ENCODE measurements at places on chromosomes 7 and 10.

DNA sequence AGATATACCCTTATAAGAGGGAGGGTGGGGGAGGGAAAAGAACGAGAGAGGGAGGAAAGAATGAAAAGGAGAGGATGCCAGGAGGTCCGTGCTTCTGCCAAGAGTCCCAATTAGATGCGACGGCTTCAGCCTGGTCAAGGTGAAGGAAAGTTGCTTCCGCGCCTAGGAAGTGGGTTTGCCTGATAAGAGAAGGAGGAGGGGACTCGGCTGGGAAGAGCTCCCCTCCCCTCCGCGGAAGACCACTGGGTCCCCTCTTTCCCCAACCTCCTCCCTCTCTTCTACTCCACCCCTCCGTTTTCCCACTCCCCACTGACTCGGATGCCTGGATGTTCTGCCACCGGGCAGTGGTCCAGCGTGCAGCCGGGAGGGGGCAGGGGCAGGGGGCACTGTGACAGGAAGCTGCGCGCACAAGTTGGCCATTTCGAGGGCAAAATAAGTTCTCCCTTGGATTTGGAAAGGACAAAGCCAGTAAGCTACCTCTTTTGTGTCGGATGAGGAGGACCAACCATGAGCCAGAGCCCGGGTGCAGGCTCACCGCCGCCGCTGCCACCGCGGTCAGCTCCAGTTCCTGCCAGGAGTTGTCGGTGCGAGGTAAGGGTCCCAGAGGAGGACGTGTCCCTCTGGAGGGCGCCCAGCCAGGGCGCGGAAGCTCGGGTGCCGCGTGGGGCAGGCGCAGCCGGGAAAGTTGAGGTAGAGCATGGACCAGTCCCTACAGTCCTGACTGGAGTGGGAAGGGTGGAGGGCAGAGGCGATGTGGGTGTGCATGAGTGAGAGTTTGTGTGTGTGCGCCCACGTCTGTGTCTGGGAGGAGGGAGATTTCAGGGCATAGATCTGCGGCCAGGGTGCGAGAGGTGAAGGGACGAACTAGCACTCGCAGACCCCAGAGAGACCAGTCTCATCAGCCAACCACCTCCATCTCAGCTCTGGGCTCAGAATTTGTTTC lies 844 bp downstream of the GRM3 start:
- no peak for DNase-seq

GRCh38 chr10:11898033-11898371 lies 74.8 kb downstream of the PROSER2 start:
- DNase-seq, result no peak

DNA sequence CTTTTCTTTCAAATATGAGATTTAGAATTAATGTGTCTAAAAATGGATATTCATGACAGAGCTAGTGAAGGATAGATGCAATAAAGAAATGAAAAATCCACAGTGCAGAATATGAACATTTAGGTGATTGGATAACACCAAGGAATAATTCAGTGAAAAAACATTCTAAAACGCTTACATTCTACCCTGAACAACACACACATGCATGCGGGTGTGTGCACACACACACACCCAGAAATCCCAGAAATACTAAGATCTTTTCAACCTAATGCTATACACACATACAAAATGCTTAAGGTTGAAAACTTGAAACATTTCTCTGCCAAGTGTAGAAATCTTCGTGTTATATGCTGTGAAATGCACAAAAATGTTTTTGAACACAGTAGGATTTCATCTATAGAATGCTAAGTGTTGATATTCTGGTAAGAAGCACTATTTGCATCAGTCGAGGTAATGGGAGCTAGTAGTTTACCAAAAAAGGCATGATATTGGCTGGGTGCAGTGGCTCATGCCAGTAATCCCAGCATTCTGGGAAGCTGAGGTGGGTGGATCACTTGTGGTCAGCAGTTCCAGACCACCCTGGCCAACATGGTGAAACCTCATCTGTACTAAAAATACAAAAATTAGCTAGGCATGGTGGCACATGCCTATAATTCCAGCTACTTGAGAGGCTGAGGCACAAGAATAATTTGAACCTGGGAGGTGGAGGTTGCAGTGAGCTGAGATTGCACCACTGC lies 600.6 kb downstream of the PHTF2 start:
- no peak for DNase-seq

DNA sequence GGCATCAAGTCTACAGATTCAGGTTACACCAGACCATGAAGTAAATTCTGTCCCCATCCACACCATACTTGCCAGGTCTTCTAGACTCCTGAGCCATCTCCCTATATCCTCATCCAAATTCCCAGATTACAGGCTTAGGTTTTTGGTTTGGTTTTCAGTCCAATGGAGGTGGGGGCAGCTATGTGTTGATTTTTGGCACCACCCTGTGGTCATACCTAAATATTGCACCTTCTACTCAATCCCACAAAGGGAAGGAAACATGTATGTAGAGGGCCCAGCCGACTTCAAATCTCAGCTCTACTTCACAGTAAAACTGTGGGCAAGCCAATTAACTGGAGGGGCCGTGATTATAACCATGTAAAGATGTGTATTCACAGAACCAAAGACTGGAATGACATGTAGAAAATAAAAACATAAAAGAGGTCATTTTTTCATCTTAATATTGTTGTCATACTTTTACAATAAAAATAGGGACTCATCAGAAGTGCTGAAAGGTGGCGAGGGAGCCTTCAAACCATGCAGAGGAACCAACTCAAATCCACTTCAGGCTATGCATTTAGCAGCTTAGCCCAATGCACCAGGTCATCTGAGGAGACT lies 19.8 kb downstream of the ERCC6 start:
- DNase-seq, result peak; percentile 26

- DNase-seq, result no peak
These were observed 39.2 kb upstream of the JAZF1 start for GRCh38 chr7:28219793-28220192.

DNA sequence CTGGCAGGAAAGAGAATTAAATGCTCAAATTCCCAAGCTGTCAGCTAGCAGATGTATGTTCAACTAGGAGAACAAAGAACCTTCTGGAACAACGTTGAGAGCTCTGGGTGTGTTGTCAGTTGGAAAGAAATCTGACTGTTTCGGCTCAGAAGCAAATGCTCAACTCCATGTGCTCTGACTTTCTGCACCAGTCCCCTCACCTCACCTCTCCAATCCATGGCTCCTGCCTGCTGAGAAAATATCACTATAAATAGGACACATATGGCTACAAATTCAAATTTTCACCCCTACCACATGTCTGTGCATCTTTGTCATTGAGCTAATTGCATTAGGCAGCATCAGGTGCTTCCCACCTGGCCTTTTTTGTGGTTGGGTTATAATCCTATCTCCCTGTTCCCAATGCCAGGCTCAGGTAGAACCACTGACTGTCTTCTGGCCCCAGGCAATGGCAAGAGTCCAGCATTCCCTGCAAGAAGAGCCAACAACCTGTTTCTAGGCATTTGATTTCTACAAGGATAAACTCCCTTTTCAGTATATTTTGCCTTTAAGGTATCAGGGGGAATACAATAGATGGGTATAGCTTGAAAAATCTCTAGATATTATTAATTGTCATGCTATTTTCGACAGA lies 142.6 kb upstream of the LSM8 start:
- peak; percentile 17 for DNase-seq
